ENCODE measurements at places on chromosomes 12 and 14. TPM values are rescaled to one million over a fixed set of nuclear protein-coding genes. Genes with fewer than 3 reads are reported as not detected.

The P2RX7 gene
- not detected for total RNA-seq

The SPIC gene
- not detected for total RNA-seq

The TPPP2 gene
- not detected for total RNA-seq

The TAS2R20 gene
- total RNA-seq = 0.07 TPM

The FOXG1 gene
- 0.20 TPM for total RNA-seq

The BICD1 gene
- total RNA-seq = 12.1 TPM

The CLEC1B gene
- not detected for total RNA-seq

The TMEM63C gene
- total RNA-seq = 5.4 TPM

The TAS2R43 gene
- total RNA-seq = not detected

The PUS1 gene
- total RNA-seq = 71.0 TPM

The HIGD1C gene
- total RNA-seq = not detected

The EGLN3 gene
- total RNA-seq = 5.3 TPM

The SERPINA5 gene
- 0.28 TPM for total RNA-seq

All from A549 treated with Hydrocortisone at 1 μM for 4 hours (cell line).